Stimulated activated CD4-positive, alpha-beta T cell treated with anti-CD3 and anti-CD28 coated beads, Interleukin-1b, Interleukin-23, amount 100 ng/mL, for 1 hour (primary cell): ENCODE measurements at places on chromosomes 4 and X.

GRCh38 chrX:72477781-72478181 is 94.9 kb downstream of the HDAC8 start:
- no peak for DNase-seq

- DNase-seq, result no peak
Observed at GRCh38 chr4:120730777-120731320, 191.7 kb downstream of the PRDM5 start.

DNA sequence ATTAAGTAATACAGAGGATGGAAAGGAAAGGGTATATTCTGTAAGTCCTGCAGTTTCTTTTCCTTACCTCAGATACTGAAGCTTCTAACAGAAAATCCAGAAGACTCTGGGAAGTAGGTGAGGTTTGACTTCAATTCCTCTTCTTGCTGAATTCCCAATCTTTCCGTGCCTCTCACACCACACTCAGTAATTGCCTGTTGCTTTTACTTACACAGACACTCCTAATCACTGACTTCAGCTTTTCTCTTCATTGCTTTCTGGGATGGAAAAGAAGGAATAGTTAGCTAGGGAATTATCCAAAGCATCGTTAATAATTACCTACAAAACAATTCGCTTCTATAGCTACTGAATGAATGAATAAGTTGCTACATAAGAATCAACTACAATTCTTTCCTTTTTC is 163.6 kb downstream of the FBXO8 start:
- DNase-seq, result no peak

GRCh38 chr4:167906851-167907250 is 185.5 kb upstream of the ANXA10 start:
- DNase-seq, result no peak

GRCh38 chr4:66769441-66769840 is 775.9 kb downstream of the CENPC start:
- DNase-seq, result no peak

GRCh38 chr4:81562093-81562492 is 90.4 kb upstream of the RASGEF1B start:
- no peak for DNase-seq

DNA sequence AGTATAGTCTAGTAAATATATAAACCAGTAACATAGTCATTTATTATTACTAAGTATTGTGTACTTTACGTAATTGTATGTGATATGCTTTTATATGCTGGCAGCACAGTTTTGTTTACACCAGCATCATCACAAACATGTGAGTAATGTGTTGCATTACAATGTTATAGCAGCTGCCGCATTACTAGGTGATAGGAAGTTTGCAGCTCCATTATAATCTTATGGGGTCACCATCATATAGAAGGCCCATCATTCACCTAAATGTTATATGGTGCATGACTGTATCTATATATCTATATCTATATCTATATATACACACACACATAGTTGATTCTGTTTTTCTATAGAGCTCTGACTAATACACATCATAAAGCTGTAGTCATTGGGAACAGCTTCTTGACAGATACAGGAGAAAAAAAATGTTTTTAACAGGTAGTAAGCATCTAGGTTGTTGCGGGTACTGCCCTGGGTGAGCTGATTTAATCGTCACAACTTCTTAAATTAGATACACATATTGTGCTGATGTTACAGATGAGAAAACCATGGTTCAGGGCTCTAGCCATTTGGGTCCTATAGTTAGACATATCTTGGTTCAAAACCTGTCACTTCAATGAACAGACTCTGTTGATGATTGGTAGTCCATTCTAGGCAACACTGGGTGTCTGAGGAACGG is 77.9 kb downstream of the CLNK start:
- no peak for DNase-seq

DNA sequence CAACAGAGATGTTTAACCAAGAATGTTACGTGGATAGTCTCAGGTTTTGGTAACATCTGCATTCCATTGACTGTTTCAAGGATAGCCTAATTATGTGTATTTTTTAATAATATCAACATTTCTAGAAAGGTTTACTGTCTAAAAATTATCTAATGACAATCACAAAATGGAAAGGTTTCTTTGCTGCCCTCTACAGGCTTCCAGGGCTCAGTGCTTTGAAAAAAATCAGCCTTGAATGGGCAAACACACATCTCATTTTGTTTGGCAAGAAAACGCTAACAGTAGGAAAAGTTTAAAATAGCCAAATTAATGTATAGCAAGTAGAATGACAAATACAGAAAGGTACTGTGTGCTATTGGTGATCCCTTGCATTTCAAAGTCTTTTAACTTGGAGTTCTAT is 223.4 kb upstream of the PRPS2 start:
- no peak for DNase-seq

DNA sequence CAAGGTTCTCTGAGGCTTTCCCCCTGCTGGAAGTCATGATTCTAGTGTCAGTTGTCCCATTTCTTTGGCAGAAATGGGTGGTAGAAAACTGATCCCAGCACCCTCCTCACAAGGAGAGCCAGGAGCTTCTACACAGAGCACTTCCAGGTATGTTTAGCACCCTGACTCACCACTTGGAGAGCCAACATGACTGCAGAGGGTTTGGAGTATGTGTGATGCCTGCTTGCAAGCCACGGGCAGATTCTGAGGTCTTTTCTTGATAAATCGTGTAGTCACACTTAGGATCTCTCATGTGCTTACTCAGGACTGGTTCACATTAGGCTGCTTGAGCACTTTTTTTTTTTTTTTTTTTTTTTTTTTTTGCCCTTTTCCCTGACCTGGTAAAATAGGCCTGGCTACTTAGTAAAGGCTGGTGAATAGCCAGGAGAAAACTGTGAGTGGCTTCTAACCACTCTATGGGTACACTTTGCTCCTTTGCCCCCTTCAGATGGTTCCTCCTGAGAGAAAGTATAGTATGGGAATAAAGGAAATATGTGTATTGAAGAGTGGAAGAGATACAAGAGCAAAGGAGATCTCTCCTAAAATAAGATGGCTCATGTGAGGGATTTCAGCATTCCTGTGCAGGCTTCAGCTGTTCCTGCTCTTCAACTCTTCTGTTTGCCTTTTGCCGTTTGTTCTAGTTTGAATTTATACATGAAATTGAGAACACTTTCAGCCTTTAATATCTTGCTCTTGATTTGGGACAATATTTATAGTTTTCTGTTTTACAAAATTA is 103.6 kb downstream of the EMCN start:
- DNase-seq, result no peak

GRCh38 chr4:84403656-84404055 is 95.4 kb downstream of the NKX6-1 start:
- DNase-seq, result no peak

GRCh38 chr4:73723023-73723422 is 17.3 kb upstream of the CXCL8 start:
- no peak for DNase-seq

GRCh38 chr4:74874753-74875367 is 58.1 kb upstream of the PARM1 start:
- DNase-seq, result no peak

DNA sequence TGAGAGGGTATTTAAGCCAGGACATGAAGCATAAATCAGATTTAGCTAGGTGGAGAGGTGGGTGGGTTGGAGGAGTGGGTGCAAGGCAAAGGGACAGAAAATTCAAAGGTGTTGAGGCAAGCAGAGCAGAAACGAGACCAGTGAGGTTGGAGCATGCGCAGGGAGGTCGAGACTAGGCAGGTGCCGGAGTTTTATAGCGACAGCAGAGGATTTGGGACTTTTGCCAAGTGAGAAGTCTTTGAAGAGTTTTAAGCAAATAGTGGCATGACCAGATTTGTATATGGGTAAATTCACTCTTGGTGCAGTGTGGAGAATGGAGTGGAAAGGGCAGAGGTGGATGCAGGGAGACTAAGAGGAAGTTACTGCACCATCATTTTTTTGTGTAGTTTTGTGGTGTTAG is 107.0 kb upstream of the TLR2 start:
- DNase-seq, result no peak

DNA sequence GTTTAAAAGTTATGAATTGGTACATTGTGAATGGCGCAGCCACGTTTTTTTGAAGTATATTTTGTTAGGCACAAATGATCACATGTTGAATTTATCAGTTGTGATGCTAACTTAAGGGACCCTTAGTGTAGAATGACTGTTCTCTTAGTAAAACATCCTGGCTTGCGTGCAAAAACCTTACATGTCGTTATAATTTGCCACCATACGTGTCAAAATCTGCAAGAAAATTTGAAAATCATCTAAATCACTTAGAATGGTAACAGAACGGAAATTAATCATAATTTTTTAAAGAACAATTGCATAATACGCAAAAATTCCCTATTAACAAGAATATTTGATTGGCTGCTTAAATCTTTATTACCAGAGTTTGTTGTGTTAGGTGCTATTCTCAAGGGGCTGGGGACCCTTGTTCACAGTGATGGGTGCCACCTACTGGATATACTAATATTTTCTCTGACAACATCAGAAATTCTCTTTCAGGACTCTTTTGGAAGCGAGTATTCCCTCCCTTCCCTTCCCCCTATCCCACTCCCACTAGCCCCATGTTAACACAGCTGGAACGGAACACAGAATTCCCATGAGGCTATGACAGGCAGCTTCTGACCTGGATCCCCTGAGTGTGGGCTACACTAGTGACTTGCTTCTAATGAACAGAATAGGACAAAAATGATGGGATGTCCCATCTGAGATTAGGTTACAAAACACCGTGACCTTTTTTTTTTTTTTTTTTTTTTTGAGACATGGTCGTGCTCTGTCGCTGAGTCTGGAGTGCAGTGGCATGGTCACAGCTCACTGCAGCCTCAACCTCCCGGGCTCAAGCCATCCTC is 71.8 kb downstream of the SUPT20HL2 start:
- DNase-seq, result no peak
